ENCODE measurements at places on chromosomes 7 and 10. TPM values are rescaled to one million over a fixed set of nuclear protein-coding genes. Genes with fewer than 3 reads are reported as not detected.

AGAP5 gene
- 14.4 TPM for total RNA-seq

HYAL4 gene
- not detected for total RNA-seq

KCP gene
- total RNA-seq = 1.8 TPM

CTAGE4 gene
- 2.3 TPM for total RNA-seq

NUTM2B gene
- total RNA-seq = 1.4 TPM

GNGT1 gene
- not detected for total RNA-seq

IFIT1 gene
- 21.0 TPM for total RNA-seq

GRCh38 chr7:11911900-11912299, 79.9 kb upstream of the THSD7A start:
- no peak for DNase-seq

DNA sequence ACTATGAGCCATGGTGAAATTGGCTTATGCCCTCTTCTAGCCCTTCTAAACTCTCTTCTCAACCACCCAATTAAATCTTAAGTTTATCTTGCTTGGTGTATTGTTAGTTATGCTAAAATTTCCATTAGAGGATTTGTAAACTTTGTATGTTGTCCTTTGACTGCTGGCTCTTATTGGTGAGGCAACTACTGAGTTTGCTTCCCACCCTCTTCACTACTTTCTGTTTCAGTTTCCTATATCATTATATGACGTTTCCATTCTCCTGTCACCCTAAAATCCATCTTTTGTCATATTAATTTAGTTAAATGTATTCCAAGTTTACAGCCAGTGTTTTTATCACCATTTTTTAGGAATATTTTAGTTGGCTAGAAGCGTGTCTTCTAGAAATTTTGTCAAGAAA, 80.9 kb upstream of the VWC2 start:
- DNase-seq = no peak

DNA sequence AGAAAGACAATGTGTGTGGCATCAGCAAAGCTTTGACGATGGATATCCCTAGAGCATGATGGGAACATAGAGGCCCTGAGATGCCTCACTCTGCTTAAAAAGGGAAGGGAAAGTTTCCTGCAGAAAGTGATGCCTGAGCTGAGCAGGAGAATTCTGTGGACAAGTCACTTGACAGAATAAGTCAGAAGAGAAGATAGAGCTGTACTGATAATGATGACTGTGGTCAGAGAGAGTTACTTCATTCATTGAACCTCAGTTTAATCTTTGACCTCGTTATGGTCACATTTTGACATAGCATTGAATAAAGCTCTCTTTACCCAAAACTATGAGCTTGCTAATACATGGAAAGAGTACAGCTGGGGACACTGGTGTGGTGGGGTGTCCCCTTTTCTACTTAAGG, 7.6 kb downstream of the CUBN start:
- no peak for DNase-seq

GRCh38 chr10:30705101-30705624, 75.6 kb upstream of the LYZL2 start:
- no peak for DNase-seq

DNA sequence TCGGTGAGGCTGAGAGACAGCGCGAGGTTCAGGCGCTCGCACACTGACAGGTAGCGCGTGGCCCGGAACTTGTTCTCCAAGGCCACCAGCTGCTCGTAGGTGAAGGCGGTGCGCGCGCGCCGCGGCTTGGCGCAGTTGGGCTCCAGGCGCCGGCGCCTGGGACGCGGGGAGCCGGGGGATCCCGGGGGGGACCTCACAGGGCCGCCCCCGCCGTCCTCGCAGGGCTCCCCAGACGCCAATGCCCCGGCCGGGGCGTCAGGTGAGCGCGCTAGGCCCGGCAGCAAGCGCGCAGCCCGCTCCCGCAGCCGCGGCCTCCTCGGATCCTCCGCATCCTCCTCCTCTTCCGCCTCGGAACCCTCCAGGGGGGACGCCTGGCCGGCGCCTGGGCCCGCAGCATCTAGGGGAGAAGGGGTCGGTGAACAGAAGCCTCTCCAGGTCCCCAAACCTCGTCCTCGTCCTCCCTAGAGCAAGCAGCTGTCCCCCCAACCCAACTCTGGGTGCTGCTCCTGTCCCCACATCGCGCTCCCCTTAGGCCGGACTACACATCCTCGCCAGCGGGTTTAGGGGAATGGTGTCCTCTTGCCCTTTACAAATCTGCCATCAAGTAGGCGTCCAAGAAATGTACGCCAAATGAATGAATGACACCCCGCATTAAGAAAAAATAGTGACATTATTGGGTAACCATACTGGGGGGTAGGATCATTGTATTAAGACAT, 1.9 kb downstream of the NKX1-2 start:
- DNase-seq = no peak

GRCh38 chr7:46129831-46130230, 208.8 kb upstream of the IGFBP3 start:
- DNase-seq = no peak

GRCh38 chr10:44004913-44005787, 356.5 kb upstream of the ZNF32 start:
- DNase-seq = no peak

GRCh38 chr10:118115701-118116100, 69.0 kb upstream of the RAB11FIP2 start:
- DNase-seq = no peak

DNA sequence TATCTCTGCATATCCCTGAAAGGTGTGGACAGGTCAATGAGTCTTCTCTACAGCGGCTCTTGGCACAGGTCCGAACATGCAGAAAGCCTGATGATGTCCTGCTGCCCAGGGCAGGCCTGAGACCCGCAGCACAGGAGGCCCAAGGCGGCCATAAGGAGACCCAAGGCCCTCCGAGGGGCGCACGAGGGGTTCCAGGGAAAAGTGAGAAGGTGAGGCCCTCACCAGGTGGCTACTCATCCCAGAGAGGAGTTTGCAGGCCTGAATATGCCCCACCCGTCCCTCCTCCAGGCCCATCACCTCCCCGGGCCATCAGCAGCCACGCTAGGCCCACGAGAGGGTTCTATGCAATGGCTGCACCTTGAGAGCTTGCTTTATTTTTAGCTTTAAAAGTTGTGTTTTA, 173.4 kb upstream of the RHEB start:
- DNase-seq = no peak

DNA sequence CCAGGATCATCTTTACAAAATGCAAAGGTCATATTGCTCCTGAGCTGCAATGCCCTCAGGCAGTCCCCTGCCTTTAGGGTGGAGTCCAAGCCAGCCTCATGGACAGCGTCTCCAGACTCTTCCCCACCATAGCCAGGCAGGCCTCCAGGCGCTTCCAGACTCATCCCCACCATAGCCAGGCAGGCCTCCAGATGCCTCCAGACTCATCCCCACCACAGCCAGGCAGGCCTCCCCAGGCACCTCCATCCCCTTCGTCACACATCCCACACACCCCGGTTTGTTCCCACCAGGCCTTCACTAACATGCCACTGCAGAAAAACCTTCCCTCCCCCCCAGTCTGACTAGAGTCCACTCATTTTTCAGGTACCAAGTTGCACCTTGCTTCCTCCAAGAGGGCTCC, 70.1 kb downstream of the PTPRN2 start:
- no peak for DNase-seq

DNA sequence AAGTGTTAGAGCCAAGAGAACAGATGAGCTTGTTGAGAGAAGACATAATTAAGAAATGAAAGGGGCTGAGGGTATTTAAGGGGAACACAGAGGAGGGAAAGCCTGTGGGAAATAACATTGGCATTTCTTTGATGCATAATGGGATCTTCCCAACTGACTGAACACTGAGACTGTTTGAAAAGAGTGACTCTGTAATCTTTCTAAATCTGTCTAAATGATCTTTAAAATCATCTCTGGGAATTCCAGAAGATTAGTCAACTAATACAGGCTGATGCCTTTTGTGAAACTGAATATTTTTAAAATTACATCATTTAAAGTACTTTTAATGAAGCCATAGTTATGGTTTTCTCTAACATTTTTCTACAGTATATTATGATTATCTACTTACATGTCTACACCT, 17.4 kb upstream of the SLC35G1 start:
- DNase-seq = no peak

- DNase-seq = no peak
Measured at GRCh38 chr10:28986117-28986792, 302.6 kb upstream of the LYZL1 start.

DNA sequence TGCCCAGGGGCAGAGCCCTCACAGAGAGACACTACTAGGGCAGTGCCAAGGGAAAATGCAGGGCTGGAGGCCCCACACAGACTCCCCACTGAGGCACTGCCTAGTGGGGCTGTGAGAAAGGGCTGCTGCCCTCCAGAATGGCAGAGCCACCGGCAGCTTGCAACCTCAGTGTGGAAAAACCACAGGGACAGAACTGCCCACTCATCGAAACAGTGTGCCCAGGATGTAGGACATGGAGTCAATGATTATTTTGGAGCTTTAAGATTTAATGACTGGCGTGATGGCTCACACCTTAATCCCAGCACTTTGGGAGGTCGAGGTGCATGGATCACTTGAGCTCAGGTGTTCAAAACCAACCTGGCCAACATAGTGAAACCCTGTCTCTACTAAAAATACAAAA, 27.5 kb upstream of the MSS51 start:
- no peak for DNase-seq

- DNase-seq = peak; percentile 62
Measured at GRCh38 chr7:36037121-36037662, 115.9 kb upstream of the EEPD1 start.

DNA sequence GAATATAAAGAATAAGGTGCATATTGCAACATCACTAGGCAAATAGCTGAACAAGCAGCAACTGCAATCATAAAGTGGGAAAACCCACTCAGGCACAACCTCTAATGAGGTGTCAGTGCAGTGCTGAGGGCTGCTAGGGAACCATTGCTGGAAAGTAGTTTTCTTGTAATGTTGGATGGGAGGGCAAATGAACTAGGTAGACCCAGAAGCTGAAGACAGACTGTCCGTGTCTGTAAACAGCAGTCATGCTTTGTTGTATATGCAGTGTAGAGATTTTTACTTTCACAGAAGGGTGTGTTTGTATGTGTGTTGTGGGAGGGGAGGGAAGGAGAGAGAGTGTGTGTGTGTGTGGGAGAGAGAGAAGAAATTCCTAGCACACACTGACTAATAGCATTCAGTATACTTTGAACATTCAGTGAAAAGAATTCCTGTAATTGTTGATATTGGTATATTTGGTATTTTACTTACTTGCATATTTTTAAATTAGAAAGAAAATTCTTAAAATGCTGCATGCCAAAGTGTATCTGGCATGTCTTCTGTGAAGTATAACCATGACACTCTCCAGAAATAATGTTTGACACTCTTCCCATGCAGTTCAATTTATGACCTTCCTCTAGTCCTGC, 28.8 kb downstream of the ITGB8 start:
- DNase-seq = no peak

- DNase-seq = no peak
Measured at GRCh38 chr7:111953611-111954010, 252.6 kb downstream of the DOCK4 start.

DNA sequence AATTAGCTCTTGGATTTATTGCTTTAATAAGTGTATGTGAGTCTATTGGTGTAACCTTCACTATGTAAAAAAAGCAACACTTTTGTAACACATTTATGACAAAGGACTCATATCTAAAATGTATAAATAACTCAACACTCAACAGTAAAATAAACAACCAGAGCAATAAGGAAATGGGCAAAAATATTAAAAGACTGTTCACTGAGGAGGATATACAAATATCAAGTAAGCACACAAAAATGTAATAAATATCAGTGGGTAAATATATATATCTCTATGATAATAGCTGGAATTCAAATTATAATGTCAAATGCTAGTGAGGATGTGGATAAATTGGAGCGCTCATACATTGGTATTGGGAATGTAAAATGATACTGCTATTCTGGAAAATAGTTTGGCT, 53.0 kb downstream of the HDAC9 start:
- no peak for DNase-seq
